ENCODE measurements at places on chromosomes 4 and X. TPM values are rescaled to one million over a fixed set of nuclear protein-coding genes. Genes with fewer than 3 reads are reported as not detected.
A peak's percentile ranks its signal among the peaks of the same experiment; 100 is the strongest.

DNA sequence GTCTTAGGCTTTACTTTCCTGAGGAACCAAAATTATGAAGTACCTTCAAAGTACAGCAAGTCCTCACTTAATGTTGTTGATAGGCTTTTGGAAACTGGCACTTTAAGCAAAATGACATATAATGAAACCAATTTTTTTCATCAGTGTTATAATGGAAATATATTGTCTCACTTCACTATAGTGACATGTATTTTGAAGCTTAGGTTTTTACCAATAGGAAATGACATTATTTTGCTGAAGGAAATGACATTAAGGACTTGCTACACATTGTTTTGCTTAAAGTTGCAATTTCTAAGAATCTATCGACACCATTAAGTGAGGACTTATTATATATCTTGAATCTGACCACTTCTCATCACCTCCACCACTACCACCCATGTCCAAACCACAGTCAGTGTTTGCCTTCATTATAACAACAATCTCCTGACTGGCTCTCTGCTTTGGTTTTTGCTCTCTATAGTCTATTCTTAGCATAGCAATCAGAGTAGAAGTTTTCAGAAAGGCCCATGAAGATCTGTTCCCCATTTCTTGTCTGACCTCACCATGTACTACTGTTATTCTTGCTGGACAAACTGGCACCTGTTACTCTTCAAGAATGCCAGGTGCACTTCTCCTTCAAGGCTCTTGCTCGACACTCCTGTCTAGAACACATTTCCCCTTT lies 311.2 kb downstream of the BMPR1B start:
- no peaks in the 10 kb centered on the region for H3K27me3 ChIP-seq
- no peaks in the 10 kb centered on the region for H3K36me3 ChIP-seq
- H3K27ac ChIP-seq: no peak overlapping the region
- no peak overlapping the region for H3K4me3 ChIP-seq

DNA sequence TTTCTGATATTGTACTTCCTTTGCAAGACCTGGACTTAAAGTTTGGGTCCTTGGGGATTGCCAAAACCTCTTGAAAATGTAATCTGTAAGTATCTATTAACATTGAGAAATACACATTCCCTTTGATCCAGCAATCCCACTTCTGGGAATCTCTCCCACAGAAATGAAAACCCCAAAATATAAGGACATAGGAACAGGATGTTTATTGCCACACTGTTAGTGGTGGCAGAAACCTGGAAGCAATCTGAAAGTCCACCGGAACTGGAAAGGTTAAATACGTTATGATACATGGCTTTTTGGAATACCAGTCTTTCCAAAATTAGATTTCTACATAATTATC lies 71.2 kb upstream of the STX18 start:
- H3K27me3 ChIP-seq: no peaks in the 10 kb centered on the region
- DNase-seq: no peak
- no peaks in the 10 kb centered on the region for H3K36me3 ChIP-seq
- H3K4me3 ChIP-seq: no peak overlapping the region
- H3K4me1 ChIP-seq: no peaks in the 10 kb centered on the region

Gene CXCL8
- 0.55 TPM for total RNA-seq

Gene DCTD
- 3.4 TPM for total RNA-seq

GRCh38 chr4:9919047-9919446 lies 102.2 kb downstream of the SLC2A9 start:
- no peak overlapping the region for H3K27ac ChIP-seq
- no peaks in the 10 kb centered on the region for H3K27me3 ChIP-seq
- no peak overlapping the region for H3K4me3 ChIP-seq
- no peaks in the 10 kb centered on the region for H3K4me1 ChIP-seq

- H3K36me3 ChIP-seq: no peaks in the 10 kb centered on the region
- no peaks in the 10 kb centered on the region for H3K4me1 ChIP-seq
- H3K27ac ChIP-seq: peak overlapping the region; percentile 90
- H3K27me3 ChIP-seq: no peaks in the 10 kb centered on the region
- DNase-seq: no peak
- H3K4me3 ChIP-seq: peak overlapping the region; percentile 79
These were observed 730 bp downstream of the VBP1 start for GRCh38 chrX:155216940-155217440.
